ENCODE measurements at places on chromosomes 16 and 17.

DNA sequence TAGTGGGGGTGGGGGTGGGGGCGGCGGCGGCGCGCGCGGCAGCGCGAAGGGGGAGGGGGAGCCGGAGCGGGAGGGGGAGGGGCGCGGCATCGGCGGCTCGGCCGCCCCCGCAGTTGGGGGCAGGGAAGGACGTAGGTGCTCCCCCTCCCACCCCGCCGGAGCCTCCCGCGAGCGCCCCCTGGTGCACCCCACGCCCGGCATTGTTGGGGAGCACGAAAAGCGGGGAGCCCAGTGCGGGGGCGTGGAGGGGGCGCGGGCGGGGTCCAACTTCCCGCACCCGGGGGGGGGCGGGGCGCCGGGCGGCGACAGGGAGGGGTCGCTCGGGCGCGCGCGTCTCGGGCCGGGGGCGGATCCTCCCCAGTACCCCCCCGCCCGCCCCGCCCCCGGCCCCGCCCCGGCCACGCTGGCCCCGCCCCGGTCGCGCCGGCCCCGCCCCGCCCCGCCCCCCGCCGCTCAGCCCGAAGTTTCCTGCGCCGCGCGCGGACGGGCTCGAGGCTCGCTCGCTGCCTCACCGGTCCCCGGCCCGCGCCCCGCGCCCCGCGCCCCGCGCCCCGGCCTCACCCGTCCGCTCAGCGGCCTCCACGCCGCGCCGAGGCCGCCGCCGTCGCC is at the start of gene CACNA1H:
Gene CACNA1H (plus strand): TSS at position 456 of the 609 bp plus-strand sequence. CDS start 632 bp downstream, outside the sequence.
- peak; percentile 37 for DNase-seq

DNA sequence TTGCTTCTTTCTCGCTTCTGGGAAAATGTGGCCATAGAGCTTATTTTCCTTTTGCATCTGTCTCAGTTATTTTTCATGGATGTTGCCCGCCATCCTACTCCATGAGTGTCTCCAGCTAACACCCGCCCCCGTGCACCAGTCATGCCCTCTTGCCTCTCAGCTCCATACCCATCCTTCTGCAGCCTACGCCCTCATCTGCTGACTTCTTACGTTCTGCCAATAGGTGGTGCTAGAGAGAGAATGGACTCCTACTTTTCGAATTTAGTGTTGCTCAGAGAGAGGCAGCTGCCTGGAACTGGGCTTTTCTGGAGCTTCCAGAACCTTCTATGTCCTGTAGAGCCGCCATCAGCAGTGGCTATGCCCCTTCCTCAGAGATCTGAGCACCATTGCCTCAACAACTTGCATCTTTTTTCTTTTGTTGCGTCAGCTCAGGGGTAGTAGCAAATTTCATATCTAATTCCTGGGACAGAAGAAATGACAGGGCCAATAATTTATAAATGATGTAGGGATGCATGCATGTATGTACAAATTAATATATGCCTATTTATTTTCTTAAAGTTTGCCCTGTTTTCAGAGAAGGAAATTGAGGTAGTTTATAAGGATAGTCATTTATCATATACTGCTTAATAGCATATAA is 119.7 kb upstream of the MYOCD start:
- peak; percentile 85 for DNase-seq

DNA sequence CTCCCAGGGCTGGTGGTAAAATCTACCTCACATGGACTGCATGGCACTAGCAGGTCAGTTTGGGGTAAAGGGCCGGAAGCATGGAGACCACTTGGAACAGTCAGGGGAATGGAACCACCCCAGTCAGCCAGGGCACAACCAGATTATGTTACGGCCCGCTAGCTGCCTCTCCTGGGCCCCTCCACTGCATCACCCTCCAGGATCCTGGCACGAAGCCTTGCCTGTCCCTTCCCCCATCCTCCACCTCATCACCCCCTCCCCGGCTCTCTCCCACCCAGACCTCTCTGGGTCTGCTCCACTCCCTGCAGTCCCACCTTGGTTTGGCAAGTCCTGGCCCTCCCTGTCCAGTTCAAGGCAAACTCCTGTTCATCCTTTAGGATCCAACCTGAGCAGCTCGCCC is 91.7 kb downstream of the CLEC16A start:
- DNase-seq, result no peak

GRCh38 chr16:82111944-82112343 is 58.1 kb downstream of the MPHOSPH6 start:
- no peak for DNase-seq

DNA sequence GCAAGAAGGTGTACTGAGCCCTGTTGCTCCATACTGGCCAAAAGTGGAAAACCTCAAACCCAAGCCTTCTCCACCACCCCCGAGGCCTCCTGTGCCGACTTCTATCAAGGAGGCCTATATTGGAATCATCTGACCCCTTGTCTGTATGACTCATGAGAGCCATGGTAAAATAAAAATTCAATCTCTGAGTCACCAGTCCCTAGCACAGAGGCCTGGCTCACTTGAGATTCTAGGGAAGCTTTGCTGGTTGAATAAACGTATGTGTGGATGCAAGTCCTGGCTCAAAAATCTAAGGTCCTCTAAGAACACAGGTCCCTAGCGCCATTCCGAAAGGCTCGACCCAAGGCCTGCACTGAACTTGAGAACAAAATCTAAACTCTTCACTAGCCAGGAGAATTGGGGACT is 15.0 kb downstream of the NSMCE1 start:
- no peak for DNase-seq

GRCh38 chr17:47239967-47240651 is 13.5 kb upstream of the ITGB3 start:
- DNase-seq, result no peak

GRCh38 chr16:63921737-63922295 is 1200.0 kb downstream of the CDH11 start:
- no peak for DNase-seq

GRCh38 chr17:58049533-58049932 is 33.7 kb upstream of the DYNLL2 start:
- DNase-seq, result no peak

- no peak for DNase-seq
Measured at GRCh38 chr16:88456356-88457292, 3.5 kb downstream of the ZFPM1 start.

DNA sequence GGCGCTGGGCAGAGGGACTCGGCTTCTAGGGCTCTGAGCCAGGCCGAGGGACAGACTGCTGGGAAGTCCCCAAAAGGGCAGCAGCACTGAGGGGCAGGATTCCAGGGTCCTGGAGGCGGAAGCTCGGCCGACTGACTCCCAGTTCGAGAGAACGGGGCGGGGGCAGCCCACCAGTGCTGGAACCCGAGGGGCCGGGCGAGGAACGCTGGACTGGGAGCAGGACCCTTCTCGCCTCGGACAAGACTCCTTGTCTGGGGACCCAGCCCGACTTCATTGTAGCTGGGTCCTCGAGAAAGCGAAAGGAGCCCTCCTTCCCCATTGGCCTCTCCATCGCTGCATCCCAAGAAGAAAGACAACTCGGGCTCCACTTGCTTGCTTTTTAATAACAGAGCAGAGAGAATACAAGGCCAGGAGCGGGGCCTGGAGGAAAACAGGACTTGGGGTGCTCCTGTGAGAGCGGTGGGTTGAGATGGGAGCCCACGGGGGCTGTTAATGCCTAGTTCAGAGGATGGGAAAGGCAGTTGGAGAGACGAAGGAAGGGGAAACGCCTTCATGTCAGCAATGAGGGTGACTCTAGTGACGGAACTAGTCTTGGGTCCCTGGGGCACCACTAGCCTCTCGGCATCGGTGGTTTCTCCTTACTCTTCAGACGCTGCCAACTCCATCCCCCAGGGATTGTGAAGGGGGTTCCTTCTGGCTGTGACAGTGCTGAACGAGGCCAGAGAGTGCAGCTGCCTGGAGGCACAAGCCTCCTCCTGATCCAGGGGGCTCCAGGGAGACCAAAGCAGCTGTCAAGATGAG is 492 bp upstream of the CAMTA2 start:
- DNase-seq, result peak; percentile 11

GRCh38 chr17:6233339-6233738 is 163.2 kb downstream of the WSCD1 start:
- DNase-seq, result no peak

DNA sequence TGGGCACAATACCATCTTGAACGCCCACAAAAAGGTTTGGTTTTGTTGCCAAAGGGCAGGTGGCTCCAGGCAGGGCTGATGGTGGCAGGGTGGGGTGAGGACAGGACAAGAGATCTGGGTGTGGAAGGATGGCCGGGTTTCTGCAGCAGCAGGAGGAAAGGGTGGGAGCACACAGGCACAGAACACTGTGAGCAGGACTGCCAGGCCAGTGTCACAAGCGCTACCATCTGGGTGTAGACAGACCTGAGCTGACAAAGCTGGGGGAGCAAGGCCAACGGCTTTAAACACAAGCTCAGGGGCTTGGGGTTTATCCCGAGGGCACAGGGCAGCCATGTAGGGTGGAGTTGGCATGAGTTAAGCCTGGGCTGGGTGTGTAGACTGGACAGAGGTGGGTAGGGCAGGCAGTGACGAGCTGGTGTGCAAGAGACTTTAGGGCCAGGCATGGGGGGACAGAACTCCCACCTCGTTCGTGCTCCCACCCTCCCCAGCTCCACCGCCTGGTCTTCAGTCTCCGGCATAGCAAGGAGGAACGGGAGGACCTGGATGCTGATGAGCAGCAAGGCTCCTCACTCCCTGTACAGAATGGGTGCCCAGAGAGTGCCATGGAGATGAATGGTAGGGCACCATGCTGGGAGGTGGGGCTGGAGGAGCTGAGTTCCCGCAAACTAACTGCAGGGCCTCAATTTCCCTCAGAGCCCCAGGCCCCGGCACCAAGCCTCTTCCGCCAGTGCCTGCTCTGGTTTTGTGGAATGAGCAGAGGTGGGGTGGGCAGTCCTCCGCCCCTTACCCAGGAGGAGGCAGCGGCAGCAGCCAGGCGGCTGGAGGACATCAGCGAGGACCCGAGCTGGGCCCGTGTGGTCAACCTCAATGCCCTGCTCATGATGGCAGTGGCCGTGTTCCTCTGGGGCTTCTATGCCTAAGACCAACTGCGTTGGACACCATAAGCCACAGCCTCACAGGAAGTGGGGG is 7.0 kb downstream of the SLC5A2 start:
- no peak for DNase-seq

DNA sequence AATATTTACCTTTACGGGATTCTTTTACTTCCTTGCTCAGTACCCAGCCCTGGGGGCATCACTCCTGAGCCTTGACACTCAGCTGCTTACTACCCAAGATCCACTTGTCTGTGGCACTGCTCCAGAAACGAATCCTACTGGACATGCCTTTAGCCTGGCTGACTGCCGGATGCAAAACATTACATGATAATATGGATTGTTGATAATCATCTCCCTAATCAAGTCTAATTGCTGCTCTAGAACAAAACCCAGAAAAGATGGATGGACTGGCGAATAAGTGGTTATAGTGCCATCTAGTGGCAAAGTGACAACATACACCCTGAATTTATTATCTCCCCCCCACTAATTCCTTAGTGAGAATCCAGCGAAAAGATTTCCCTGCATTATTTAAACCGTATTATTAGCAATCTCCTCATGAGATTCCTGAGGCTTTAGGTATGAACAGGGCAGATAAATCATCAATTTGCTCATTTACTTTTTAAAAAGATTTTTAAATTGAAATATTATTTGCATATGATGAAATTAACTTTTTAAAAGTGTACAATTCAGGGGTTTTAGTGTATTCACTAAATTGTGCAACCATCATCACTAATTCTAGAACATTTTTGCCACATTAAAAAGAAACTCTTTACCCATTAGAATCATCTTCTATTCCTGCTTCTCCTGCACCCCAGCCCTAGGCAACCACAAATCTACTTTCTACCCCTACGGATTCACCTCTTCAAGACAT is 61.6 kb downstream of the RGS9 start:
- peak; percentile 74 for DNase-seq

DNA sequence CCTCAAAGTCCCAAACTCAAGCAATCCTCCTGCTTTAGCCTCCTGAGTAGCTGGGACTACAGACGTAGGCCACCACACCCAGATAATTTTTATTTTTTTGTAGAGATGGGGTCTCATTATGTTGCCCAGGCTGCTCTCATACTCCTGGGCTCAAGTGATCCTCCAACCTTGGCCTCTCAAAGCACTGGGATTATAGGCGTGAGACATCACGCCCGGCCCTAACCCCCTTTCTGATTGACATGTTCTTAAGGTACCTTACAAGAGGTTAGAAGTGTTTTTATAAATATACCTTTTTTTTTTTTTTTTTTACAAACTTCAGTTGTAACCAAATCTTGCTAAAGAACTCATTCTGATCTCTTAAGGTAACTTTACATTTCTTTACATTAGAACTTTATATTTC is 64.8 kb downstream of the GNA13 start:
- DNase-seq, result no peak

DNA sequence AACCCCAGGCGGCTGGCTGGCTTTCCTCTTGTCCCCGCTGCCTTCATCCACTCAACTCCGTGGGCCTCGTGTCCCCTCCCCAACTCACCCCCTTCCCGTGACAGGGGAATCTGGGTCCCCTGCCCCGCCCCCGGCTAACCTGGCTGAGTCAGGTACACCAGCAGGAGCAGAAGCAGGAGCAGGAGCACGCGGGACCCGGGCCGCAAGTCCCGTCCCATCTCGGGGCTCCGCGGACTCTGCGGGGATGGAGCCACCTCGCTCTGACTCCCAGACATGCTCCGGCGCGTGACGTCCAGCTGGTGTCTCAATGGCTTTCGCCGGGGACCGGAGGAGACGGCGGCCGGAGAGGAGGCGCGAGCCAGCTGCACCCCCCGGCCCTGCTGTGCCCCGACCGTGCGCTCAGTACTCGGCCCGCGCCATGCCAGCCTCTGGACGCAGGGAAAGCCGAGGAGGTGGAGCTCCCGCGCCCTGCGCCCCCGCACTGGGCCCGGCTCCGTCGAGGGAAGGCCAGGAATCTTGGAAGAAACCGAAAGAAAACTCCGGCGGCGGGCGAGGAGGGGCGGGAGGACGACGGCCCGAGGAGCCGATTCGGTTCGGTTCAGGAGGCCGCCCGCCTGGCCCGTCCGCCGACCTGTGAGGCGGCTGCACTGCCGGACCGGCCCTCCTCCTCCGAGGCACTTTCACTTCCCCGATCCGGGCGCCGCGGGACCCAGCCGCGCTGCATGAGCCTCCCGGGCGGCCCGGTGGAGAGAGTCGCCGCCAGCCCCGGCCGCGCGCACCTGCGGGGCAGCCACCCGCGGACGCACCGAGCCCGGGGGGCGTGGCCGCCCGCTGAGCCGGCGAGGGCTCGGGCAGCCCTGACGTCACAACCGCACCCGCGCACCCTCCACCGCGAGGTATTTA is at the start of the genes CXCL16 and ZMYND15:
Gene CXCL16 (minus strand): TSS at position 807 of the 903 bp plus-strand sequence. CDS start 589 bp downstream, at position 218.
Gene ZMYND15 (plus strand): TSS at position 712 of the 903 bp plus-strand sequence. CDS start 716 bp downstream, outside the sequence.
- no peak for DNase-seq

GRCh38 chr16:84053237-84053636 is 10.6 kb upstream of the SLC38A8 start:
- DNase-seq, result no peak

DNA sequence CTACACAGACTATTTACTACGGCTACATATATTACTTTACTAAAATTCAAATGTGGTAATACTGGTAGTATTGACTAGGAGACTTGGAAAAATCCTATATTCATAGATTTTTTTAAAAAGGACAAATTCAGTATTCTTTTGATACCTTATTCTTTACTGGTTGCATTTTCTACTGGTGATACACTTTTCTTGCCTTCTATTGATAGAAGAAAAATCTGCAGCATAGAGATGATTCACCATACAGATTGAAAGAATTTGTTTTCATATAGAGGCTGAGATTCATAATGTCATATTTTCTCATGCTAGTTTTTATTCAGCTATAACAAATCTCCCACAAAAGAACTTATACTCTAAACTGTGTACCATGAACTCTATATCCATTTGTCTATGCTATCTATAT is 195.4 kb upstream of the C17orf78 start:
- DNase-seq, result no peak

Data from mesendoderm (in vitro differentiated cells).